ENCODE measurements at places on chromosomes 16 and 17.

- no peak for DNase-seq
Observed at GRCh38 chr16:77322757-77323156, 112.1 kb downstream of the ADAMTS18 start.

- no peak for DNase-seq
Observed at GRCh38 chr16:88943741-88944140, 33.3 kb downstream of the CBFA2T3 start.

DNA sequence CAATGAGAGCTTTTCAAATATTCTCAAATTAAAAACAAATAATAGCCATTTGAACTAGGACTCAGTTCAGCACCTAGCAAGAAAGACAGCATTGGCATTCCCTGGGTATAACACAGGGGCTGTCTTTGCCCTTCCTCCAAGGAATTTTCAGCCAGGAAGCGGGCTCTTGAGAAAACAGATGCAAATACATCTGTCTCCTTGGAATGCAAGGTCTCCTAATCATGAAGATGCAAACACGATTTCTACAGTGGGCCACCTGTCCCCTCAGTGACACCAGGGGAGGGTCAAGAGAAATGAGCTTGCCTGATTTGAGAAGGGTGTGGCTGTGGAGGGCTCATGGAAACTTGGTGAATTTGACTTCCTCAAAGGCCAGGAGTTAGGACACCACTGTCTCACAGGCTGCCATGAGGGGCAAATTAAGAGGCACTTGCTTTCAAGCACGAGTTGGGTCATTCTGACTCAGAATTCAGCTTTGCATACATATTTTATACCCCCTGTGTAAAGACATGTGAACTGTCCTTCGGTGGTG lies 24.5 kb upstream of the SUPT4H1 start:
- DNase-seq, result no peak

DNA sequence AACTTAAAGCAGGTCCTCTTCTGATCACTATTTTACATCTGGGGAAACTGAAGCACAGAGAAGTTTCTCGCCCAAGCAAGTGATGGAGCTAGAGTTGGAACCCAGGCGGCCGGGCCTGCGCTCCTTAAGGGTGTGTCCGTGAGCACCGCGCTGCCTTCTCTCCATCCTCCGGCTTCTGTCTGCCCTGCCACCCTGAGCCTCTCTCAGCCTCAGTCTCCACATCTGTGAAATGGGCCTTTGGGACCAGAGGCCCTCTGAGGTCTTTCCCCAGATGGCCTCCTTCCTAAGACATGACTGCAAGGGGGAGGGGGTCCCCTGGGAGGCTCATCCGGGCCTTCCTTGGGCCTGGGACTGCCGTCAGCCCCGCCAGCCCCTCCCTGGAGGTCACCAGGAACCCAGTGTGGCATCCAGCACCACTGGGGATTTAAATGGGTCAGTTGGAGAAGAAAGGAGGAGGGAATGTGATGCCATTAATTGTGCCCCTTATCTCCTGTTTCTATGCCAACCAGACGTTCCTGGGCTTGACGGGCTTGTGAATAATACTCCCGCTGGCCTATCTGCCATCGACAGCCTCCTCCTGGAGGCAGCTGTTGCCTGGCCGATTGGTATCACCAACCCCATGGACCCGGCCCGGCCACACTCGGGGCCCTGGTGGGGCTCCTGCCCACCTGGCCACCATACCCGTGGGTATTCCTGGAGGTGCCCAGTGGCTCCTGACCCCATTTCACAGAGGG lies 5.1 kb downstream of the ZFPM1 start:
- no peak for DNase-seq

DNA sequence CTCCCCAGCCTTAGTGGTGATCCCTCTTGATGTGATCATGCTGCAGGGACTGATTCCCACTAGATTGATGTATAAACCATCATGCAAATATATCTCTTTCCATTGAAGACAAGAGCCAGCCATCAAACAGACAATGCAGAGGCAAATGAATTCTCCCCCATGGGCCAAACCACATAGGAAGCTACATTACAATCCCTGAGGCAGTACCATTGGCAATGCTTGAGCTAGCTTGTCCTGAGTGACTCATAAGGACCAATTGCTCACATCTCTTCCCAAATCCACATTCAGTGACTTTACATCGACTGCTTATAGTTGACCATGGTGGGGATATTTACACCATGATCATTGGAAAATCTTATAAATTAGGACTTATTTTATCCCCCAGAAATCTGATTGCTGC lies 242.2 kb downstream of the SHISA9 start:
- DNase-seq, result no peak

DNA sequence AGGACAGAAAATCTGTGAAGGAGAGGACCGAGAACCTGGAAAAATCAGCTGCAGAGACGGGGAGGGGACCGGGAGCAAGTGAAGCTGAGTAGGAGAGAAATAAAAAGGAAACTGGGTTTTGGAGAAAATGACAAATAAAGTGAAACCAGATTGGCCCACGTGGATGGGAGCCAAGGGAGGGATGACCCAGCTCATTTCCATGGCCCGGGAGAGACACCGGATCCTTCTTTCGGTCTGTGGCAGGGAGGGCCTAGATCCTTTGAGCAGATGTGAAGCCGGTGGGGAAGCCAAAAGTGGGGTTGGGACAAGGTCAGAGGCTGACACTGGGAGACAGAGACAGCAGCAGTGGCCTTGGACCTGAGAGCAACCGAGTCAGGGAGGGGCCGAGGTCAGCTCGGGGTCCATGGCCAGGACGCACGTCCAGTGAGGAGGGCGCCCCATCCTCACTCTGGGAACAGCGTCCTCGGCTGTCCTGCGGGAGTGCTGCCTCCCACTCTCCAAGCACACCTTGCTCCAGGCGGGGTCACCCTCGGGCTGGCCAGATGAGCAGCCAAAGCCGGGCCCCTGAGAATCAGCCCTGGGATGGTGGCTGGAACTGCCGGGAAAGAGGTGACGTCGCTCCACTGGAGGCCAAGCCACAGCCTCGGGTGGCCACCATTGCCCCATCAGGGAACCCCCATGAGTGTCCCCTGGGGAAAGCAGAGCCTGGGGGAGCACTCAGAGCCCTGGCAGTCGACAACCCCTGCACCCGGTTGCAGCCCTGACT lies 50.8 kb upstream of the CDR2 start:
- no peak for DNase-seq

DNA sequence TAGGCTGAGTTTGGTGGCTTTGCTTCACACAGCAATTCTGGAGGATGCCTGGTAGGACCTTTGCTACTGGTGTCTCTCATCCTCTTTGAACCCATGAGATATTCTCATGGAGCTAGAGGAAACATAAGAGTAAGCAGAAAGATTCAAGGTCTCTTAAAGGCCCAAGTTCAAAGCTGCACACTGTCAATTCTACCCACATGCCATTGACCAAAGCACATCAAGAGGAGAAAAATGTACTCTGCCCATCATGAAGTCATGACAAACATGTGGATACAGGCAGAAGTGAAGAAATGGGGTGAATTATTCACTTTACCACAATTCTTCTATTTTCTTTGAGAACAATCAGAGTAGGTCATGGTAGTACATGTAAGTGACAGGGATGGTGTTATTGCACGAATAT lies 13.1 kb downstream of the SKA2 start:
- DNase-seq, result no peak

- no peak for DNase-seq
Observed at GRCh38 chr16:89658221-89658879, 714 bp downstream of the SPATA33 start.

DNA sequence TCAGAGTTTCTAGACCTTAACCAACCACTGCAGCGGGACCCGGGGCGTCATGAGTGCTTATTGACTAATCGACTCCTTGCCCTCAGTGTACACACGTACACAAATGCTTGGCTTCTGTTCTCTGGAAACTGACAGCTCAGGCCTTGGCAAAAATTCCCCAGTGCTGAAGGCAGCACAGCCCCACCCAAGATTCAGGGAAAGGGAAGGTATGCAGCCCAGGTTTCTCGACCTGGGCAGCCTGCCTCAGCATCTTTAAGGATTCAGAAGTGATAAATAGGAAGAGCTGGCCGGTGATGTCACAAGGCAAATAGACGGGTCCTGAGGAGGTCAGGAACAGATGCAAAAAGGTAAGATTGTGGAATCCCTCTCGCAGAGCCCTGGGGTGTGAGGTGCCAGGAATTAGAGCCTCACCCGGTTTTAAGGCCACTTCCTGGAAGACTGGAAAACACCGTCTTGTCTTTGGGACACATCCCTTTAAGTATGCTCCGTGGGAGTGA lies 9.0 kb upstream of the CDH3 start:
- DNase-seq, result no peak

DNA sequence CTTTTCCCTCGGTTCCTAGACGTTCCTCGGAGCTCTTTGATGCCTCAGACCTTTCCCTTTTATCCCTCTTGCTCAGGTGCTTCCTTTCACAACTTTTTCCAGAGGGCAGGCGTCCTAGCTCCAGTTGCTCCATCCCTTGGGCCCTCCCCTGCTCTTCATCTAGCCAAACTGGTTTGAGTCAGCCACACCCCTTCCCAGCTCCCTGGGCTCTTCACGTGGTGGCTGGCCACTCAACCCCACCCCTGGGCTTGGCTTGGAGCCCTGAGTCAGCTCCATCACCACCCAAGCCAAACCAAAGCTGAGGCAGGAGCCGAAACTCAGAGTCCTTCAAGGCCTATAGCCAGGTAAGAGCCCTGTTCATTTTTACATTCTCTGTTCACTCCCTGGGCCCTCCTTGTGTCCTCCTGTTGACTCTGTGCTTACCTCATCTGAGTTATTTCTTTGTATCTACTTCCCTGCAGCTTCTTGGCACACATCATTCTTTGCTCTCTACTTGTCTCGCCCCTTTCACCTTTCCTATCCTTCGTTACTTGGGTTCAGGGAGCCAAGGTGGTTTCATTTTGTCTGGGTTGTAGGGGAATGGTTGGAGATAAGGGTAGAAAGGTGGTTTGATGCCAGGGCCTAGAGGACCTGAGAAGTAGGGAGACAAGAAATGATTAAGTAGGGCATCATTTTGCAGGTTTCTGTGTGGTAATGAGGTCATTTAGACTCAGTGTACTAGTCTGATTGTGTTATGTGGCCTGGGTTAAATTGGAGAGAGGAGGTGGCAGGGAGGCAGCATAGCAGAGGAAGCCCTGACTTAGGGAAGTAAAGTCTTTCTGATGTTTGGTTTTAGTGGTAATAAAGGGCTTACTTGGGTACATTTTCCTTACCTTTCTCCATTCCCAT lies 7.6 kb upstream of the PHKG2 start:
- no peak for DNase-seq

DNA sequence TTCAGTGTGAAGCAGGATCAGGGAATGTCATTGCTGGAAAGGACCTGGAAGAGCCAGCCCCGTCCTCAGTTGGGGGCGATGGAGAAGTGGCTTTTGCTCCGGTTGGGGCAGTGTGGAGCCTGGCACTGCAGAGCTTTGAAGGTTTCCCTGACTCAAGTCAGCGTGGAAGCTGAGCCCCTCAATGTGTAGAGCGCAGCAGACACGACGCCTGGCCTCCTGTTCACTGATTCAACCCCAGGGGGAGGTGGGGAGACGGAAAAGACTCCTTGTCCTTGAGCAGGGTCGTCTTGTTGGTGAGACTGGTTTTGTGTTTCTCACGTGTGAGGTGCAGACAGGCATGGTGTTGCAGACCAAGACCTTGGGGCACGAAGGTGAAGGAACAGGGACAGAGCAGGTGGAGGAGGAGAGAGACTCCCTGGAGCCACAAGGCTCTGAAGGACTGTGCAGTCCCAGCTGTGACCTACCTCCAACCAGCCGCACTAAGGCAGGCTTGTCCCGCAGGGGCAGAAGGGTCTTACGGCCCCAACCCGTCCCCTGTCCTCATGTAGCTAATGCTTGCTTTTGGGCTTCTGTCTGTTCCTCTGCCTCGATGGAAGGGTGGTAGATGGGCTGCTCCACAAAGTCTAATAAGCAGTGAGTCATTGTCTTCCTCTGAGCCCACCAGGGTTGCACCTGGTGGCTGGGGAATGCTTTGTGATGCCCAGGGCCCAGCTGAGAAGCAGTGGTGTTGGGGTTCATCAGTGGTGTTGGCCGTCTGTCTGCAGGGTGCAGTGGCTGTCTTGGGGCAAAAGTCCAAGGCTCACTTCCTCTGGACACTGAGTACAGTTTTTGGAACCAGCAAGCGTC lies 47.8 kb downstream of the MPRIP start:
- DNase-seq, result no peak

DNA sequence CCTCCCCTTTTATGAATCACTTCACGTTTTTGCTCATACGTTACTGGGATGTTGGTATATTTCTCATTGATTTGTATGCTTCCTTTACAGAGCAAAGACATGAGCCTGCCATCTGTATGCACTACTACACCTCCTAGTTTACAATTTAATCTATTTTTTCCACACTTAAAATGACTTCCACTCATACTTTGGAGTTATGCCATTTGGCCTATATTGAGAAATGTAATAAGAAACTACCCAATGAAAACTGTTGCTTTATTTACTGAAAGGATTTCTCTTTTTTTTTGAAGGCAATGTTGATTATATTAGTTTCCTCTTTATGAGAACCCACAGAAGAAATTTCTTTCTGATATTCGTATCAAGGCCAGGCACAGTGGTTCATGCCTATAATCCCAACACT lies 43.1 kb downstream of the DUSP14 start:
- no peak for DNase-seq

DNA sequence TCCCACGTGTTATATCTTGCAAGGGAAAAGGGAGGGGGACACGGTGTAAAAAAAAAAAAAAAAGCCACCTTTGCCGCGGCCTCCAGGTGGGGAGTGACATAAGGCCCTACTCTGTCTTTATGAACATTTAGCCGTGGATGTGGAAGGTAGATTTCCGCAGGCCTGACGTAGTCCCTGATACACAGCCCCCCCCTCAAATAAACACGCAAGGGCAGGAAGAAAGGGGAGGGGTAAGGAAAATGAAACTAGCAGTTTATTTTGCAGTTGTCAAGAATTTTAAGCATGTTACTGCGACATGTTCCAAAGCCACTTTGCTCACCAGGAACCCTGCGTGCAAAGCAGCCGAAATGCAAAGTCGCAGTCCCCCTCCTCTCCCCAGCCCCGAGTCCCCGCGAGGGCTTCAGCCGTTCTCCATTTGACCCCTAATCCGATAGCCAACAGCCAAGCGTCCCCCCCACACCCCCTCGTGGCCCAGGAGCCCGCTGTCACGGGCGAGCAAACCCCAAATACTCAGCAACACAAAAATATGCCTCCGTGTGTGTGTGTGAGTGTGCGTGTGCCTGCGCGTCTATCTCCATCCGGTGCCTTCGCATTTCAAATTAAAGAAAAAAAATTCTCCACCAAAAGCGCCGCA lies 1.2 kb downstream of the CBX4 start:
- DNase-seq, result no peak

Measured in activated T-helper 1 cell treated with Interleukin-2 at 50 U/mL for 16 hours (primary cell).